ENCODE measurements at places on chromosomes 7 and 10.
A peak's percentile ranks its signal among the peaks of the same experiment; 100 is the strongest.

- DNase-seq, result no peak
These were observed 222.6 kb downstream of the ADARB2 start for GRCh38 chr10:1514681-1515080.

GRCh38 chr10:70145666-70146488, 623 bp downstream of the TYSND1 start:
- peak; percentile 53 for DNase-seq

- DNase-seq, result no peak
These were observed 1.5 kb upstream of the ELFN1 start for GRCh38 chr7:1668396-1669063.

GRCh38 chr10:131093795-131094366, 217.6 kb downstream of the TCERG1L start:
- DNase-seq, result no peak

- no peak for DNase-seq
These were observed 55.5 kb downstream of the WDFY4 start for GRCh38 chr10:48740015-48740707.

- DNase-seq, result no peak
These were observed 257.3 kb downstream of the TRIL start for GRCh38 chr7:28700790-28701203.

- no peak for DNase-seq
These were observed 215.3 kb upstream of the RHOBTB1 start for GRCh38 chr10:61159253-61159652.

Data from cerebellar cortex (tissue), 1 donor.